ENCODE measurements at places on chromosomes 2 and 18.

GRCh38 chr2:226873051-226873620, 37.3 kb downstream of the RHBDD1 start:
- no peak for DNase-seq

DNA sequence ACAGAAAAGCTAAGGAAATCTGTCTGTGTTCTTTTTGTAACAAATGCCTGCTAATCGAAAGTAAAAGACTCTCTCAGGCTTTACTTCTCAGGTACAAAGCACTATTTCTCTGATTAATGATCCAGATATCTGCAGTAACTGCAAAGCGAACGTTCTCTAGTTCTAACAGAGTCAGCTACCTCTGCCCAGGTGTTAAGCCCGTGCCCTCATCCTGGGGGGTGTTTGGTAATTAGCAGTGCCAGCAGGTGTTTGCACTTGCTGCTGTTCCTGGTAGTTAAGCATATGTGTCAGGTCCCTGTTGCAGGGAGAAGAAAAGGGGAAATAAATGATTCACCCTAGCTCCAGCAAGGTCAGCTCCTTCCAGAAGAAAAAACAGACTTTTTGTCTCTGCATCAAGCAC, 58.8 kb upstream of the CRIM1 start:
- DNase-seq: no peak

- no peak for DNase-seq
Measured at GRCh38 chr2:239552213-239552926, 151.6 kb upstream of the HDAC4 start.

GRCh38 chr2:981759-982158, 31.1 kb downstream of the SNTG2 start:
- no peak for DNase-seq

- DNase-seq: no peak
Measured at GRCh38 chr2:120783969-120784372, 48.3 kb downstream of the GLI2 start.

- DNase-seq: no peak
Measured at GRCh38 chr18:48197819-48198218, 211.4 kb downstream of the ZBTB7C start.

GRCh38 chr2:59276033-59276432, 1034.9 kb upstream of the FANCL start:
- DNase-seq: no peak

DNA sequence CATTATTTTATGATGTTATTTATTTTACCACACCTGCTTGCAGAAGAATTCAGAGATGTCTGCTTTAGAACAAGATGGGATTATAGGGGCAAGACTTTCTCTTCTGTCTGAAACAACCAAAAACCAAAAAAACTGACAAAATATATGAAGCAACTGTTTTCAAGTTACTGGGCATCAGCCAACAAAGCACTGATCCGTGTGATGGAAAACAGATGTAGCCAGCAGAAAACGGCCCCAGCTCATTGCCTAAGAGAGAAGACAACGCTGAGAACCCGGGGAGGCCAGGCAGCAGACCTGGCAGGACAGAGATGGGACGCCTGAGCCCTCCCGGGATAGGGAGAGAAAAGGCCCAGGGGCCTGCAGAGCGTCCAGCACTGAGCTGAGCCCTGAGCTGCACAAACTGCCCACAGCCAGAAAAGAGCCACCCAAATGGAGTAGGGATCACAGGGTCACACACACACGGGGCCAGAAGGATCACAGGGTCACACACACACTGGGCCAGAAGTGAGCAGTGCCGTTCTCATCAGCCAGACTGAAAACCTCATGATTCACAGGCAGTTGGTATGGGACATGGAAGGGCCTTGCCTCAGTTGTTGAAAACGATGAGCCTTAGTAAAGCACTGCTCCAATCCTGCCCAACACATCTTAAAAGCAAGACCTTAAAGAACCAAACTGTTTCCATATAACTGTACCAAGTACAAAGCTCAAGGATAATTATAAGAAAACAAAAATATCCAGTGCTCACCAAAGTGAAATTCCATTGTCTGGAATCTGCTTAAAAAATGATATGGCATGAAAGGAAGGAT, 12.1 kb downstream of the PXDN start:
- DNase-seq: peak; percentile 68

GRCh38 chr2:112074506-112074905, 19.4 kb downstream of the TMEM87B start:
- DNase-seq: no peak

DNA sequence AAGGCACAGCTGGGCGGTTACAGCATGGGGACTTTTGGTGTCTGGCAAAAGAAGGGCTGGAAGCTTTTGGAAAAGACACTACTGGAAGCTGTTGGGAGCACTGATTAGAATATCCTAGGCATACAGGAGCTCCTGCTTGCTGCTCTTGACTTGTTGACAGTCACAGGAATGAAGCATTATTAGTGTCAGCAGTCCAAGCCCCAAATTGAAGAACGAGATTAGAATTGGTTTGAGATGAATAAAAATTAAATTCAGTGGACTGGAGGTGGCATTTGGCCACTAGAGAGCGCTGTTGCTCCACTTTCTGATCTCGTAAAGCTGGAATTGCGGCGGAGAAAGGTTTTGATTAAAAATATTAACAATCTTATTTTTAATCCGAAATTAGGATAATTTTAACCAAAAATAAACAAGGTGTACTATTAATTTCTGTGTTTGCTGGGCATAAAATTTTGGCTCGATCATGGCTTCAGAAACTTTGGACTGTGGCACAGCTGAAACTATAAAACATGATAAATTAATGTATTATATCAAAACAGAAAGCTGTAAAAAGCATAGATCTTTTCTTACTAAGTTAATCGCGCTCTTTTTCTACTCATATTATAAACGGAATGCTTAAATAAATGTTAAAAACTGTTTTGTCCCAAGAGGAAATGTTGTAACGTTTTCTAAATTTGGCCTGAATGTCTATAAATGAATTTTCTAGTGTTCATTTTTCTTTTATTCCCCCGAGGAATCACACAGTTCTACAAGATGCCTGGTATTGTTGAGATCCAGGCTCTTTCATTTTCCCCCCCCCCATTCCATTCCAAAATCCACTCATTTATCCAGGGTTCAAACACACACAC, 2.4 kb upstream of the HOXD8 start:
- DNase-seq: no peak

DNA sequence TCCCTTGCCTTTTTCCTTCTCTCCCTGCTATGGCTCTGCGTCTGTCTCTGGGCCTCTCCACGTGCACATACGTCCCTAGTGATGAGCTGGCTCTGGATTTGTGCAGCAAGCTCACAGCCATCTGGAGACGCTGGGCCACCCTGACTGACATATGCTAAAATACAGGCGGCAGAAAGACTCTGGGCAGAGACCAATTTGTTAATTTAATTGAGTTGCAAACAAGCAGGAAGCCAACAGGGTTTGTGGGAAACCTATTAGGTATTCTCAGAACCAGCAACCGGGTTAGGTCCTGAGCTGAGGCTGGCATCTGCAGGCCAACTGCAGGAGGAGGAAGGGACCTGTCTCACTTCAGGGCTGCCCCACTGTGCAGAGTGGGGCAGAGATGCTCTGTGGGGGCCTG, 53.5 kb upstream of the SMAD2 start:
- no peak for DNase-seq

DNA sequence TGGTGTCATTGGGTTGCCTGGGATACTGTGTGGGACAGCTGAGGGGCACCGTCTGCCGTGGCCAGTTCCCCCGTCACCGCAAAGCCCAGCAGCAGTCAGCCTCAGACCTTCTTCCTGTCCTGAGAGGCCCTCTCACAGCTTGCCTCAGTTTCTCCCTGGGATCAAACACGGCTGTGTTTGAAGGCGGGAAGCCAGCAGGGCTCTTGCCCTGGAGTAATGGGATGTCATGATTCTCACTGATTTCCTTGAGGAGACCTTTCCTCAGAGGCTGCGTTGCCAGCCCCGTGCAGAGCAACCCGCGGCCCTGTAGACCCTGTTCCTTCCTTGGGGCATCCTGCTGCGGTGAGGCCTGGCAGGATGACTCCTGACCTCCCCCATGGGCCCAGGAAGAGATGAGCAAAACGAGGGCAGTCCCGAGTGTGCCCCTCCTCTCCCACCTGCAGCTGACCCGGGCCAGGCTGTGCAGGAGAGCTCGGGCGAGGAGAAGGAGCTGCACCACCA, 13.9 kb upstream of the NFATC1 start:
- no peak for DNase-seq

- DNase-seq: no peak
Measured at GRCh38 chr2:3025984-3026383, 351.6 kb downstream of the EIPR1 start.

- no peak for DNase-seq
Measured at GRCh38 chr2:16155766-16156165, 215.4 kb downstream of the MYCN start.

GRCh38 chr2:42809819-42810120, 17.4 kb upstream of the HAAO start:
- no peak for DNase-seq

DNA sequence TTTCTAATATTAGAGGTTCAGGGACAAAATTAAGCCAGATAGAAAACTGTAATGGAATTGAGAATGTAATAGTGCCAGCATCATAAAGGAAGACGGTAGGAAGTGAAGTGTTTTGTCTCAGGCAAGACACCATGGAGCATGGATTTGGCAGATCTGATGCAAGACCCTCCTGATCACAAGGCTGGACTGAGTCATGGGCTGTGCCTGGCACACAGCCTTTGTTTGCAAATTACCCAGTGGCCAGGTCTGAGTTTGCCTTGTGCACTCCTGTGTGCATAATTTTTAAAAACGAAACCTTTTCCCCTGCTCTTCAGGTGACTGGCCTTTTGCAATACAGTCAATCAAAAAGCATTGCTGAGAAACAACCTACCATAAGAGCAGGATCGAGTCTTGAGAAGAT, 2.0 kb upstream of the UPP2 start:
- DNase-seq: peak; percentile 96

DNA sequence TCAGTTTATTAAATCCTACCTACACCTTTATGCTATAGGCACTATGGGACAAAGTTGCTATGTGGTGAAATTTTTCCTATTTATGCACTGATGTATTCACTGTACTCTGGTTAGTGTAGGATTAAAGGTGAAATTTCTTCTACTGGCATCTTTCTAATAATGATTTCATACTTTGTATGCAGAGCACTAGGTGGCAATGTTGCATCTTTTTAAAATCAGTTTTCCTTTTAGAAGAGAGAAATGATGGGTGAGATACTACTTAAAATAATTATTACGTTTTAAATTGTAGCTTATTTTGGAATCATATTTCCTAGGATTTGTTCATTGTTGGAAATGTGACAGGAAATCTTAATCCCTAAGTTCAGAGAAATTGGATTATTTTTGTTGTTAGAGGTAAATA, 150.9 kb downstream of the CD8B2 start:
- DNase-seq: no peak

- no peak for DNase-seq
Measured at GRCh38 chr2:142876423-142876822, 1.0 kb upstream of the KYNU start.

DNA sequence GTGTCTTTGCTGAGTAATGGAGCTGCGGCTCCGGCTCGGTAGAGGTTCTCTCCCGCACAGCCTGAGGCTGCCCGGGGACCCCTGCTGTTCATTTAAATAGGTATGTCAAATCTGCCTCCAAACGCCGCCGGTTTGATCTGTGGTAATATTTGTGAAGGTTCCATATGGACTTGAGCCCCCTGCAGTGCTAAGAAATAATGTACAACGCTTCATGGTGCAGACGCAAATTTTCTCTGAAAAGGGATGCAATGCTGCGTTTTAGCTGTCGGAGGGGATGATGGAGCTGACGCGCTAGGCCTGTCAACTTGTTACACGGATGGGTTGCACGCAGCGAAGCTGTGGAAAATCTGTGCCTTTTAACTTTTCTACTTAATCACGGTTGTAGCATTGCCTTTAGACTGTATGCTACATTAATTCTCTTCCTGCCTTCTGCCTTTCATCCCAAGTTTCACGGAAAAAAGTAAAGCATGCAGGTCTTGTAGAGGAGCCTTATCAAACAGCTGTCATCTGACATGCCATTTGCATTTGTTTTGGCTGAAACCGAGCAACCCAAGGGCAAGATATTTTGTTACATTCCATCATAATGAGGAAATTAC, 43.2 kb downstream of the MRPS9 start:
- DNase-seq: no peak

DNA sequence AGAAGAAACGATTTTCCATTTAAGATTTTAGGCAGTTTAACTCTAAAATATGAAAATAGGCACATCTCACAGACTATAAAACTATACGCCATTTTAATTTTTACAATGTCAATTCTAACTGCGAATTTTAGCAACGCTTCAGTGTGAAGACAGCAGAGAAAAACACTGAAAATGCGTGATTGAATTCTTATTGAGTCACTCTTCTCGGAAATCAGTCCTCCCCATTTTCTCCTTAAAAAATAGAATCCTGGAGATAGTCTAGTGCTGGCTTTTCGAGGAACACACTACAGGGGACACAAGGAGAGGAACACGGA, 373 bp upstream of the TAF4B start:
- DNase-seq: no peak

DNA sequence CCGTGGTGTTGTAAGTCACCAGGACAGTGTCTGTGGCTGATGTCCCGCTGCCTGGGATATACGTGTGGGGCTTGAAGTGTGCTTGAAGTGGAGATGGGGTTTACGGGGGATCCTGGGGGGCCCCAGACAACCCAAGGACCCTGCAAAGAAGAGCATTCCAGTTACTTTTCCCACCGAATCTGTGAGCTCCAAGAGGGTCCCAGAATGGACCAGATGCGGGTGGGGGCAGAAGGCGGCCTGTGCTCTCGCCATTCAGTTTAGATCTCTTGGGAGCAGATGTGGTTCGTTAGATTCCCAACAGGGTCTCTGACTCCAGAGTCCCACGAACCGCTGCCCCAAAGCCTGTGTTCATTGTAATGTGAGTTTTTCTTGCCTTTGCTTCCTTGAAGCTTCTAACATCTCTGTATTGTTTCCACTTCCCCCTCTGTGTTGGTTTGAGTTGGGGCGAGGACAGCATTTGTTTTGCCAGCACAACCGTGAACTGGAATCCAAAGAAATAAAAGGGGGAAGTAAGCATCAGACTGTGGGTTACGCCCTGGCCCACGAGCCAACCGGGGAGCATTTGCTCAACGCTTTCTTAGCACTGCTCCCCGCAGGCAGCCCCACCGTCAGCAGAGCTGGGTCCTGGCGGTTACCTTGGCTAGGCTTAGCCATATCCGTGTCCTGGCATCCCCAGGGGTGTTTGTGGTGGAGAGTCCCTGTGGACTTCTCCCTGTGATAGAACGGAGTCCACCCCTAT, 92.1 kb downstream of the SH3BP4 start:
- no peak for DNase-seq

- DNase-seq: no peak
Measured at GRCh38 chr2:237459226-237459625, 27.8 kb upstream of the MLPH start.

DNA sequence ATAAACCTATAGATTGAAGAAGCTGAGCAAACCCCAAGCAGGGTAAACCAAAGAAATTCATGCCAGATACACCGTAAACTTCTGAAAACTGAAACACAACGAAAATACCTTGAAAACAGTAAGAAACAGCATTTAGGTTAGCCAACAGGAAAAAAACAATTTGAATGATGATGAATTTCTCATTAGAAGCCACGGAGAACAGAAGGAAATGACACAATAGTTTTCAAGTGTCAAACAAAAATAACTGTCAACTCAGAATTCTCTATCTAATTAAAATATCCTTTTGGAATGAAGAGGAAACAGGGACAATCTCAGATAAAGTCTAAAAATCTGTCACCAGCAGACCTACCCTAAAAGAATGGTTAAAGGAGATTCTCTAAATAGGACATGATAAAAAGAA, 37.3 kb upstream of the MALL start:
- DNase-seq: no peak

GRCh38 chr2:150882751-150883612, 378.7 kb downstream of the RBM43 start:
- no peak for DNase-seq

Data from epithelial cell of proximal tubule (primary cell).